ENCODE measurements at places on chromosomes 4 and X. TPM values are rescaled to one million over a fixed set of nuclear protein-coding genes. Genes with fewer than 3 reads are reported as not detected.

DNA sequence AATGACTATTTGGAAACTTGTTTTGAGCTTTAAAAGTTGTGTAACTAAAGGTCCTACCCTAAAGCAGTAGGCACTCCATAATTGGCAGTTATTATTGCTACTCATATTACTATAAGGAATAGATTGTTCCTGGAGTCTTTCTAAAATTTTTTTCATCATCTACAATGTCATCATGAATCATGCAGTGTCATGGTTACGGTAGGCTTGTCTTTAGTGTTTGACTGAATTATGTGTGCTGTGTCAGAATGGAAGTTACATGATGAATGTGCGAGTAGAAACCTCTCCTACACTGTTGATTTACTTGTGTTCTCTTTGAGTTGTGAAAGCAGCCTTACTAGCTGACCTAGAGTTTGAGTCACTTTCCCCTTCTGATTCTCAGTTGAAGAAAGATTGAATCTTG lies 1099.9 kb downstream of the RAPGEF2 start:
- no peak for DNase-seq

DNA sequence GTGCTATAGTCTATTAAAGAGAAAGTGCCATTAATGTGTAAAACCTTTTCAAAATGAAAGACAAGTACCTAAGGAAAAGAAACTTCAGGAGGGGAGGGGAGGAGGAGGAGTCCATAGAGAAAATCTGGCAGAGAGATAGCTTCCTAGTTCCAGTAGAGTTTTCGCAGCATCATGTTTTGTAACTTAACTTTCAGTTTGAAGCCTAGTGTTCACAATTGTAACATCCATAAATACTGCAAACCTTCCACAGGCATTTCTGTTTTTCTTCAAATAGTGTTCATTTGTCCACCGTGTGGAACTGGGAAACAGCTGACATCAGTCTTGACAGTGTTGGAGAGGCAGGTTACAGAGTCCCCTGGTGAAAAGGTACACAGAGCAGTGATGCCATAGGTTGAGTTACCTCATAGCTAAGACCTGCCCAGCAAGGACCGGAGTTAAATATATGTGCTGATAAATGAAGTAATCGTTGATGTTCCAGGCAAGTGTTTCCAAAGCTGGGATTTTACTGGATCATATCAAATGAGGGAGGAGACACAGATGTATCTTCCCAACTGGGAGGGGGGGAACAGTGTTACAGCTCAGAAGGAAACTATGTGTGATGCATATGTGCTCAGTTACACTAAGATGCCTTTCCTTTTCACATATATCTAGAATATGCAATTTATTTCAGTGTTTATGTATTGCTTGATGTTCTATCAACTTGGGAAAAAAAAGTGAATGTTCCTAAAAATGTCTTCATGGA lies 369.5 kb upstream of the FAM241A start:
- no peak for DNase-seq

DNA sequence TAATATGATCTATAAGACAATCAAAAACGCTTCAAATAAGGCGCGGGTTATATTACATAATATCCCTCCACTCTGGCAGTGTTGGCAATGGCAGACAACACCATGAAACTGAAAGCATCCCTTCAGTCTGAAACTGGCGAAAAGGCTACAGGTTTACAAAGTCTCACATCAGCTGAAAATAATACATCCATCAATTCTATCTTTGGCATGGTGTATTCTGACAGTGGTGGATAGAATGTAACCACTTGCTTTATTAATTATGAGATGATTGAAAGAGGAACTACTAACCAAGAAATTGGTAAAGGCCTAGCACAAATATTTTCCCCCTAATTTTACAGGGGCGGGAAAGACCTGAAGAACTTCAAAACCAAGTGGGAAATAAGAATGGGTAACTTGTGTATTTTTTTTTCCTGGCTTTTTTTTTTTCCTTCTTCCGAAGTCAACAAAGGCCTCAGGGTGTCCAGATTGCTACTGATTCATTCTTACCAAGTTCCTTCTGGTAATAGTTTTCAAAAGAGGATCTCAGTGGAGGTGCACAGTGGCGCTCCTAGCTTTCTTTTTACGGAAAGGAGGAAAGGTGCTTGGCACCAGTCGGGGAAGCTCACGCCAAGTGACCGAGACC lies 728 bp downstream of the UBA6 start:
- DNase-seq: no peak

DNA sequence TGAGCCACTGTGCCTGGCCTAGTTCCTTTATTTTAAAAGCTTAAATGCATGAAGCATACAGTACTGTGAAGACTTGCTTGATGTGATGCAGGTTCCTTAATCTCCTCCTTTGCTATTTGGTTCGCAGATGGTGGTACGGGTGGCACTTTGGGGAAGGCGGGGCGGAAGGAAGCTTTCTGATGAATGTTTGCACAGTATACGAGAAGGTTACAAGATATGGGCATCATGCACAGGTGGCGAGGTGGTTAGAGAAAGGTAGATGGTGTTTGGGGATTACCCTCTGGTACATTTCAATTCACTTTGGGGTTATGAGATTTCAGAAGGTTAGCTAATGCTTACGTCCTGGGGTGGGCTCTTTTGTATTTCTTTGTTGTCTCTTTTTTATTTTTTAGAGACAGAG lies 17.2 kb downstream of the RHOH start:
- DNase-seq: no peak

DNA sequence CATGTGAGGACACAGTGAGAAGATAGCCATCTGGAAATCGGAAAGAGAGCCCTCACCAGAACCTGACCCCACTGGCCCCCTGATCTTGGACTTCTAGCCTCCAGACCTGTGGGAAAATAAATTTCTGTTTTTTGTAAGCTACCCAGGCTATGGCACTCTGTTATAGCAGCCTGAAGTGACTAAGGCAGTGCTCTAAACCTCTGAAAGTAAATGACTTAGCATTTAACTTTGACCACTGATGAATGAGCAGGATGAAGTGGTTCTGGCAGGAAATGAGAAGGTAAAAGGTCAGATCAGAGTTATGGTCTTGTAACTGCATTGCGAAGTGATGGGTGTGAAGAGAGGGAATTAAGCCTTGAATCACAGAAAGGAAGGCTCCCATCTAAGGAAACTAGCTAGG lies 17.0 kb downstream of the GPAT3 start:
- no peak for DNase-seq

GRCh38 chr4:109672169-109672930 lies 30.9 kb downstream of the CASP6 start:
- DNase-seq: no peak

DNA sequence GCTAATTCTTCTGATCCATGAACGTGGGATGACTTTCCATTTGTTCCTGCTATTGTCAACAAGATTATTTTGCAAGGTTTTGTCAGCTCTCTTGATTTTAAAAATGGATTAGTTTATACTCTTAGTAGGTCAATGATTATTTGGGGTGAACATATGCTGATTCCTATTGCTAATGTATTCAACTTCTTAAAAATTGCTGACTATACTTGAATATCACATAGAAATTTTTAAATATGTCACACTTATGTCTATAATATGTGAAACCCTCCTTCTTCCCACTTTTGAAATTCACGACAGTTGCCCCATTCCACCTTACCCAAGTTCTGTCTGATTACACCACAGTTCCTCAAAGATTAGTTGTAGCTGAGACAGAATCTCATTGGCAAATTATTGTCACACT lies 465.7 kb upstream of the TENM3 start:
- no peak for DNase-seq

DNA sequence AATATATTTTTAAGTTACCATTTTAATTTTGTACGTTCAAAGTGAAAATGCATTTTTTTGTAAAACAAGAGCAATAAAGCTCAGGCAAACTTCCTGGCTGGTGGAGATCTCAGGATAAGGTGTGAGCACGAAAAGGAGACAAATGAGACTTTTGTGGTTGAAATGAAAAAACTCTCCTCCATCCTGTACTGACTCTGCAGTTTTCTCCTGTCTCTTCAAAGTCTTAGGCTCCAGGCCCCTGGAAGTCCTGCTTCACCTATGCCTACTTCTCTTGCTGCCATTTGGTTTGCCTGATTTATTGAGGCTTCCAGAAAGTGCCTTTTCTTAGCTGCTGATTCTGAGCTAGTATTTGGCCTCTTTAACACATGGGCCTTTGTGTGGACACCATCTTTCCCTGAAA lies 77.7 kb downstream of the MAML3 start:
- no peak for DNase-seq

The RADX gene
- total RNA-seq: 2.1 TPM

DNA sequence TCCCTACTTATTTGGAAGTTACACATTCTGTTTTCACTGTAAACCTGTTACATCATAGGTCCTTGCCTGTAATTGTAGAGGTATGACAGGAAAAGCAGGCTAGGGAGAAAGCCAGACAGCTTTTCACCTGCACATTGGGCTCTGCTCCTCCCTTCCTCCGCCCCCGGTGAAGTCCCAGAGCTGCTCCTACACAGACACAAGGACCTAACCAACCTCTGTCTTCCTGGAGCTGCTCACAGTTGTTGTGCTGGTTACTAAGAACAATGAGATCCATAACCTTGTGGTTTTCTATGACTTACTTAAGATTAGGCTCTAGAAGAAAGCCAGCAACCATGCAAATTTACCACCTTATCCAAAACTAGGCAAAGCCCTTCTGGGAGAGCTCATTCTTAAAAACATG lies 40.0 kb downstream of the MOSPD2 start:
- DNase-seq: no peak

DNA sequence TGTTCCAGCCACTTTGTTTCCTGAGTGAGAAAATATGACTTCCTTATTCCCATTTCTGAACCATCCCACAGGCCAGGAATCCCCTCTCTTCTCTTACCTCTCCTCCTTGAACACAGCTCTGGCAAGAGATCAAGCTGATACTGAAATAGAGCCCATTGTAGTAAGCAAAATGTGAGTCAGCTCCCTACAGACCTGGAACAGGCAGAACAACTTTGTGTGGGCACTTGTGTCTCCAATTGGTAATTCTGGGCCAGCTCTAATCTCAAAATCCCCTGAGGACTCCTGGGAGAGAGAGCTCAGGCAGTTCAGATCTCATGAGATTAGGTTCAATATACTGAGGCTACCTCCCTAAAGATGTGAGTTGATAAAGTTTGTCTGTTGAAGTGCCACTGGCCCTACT lies 213.5 kb downstream of the GUCY2F start:
- DNase-seq: no peak

DNA sequence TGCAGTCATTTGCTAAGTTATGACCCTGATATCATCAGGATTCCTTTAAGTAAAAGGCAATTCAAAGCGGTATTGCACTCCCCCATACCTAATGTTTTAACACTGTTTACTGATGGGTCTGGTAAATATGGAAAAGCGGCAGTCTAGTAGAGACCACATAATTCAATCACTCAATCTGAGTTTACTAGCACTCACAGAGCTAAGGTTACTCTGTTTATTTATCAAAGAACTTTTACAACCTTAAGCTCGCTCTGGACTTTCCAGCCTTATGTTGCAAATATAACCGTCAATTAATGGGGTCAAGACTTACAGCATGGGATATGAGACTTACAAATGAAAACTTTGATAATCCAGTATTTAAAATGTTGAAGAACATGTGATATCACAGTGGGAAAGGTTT lies 124.5 kb upstream of the ZCCHC13 start:
- no peak for DNase-seq

The GPM6B gene
- 37.8 TPM for total RNA-seq

The HSFX3 gene
- not detected for total RNA-seq

DNA sequence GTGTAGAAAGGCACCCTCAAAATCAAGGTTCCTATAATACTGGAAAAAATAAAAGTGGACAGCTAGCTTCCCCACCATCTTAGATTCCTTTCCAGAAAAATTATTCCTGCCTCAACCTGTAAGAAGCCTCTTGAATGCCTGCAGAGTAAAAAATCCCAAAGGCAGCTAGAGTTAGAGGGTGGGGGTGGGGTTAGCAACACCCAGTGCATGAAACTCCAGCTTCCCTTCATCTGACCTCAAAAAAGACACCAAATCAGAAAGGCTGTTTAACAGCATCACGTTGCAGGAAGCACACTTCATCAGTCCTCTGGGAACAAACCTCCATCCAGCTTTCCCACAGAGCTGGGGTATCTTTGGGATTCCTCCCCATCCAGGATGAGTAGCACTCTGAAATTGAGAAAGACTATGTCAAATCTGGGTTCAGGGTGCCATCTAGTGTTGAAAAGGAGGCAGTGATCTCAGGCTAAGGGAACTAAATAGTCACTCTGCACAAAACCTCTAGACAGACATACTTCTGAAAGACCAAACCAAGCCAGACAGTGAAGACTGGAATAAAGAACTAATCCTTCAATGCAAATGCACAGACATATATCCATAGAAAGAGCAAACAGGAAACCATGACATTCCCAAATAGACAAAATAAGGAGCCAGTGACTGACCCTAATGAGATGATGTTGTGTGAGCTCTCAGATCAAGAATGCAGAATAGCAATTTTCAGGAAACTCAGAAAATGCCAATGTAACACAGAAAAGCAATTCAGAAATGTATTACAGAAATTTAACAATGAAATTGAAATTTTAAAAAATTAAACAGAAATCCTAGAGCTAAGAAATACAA lies 97.9 kb downstream of the ARHGEF9 start:
- no peak for DNase-seq

DNA sequence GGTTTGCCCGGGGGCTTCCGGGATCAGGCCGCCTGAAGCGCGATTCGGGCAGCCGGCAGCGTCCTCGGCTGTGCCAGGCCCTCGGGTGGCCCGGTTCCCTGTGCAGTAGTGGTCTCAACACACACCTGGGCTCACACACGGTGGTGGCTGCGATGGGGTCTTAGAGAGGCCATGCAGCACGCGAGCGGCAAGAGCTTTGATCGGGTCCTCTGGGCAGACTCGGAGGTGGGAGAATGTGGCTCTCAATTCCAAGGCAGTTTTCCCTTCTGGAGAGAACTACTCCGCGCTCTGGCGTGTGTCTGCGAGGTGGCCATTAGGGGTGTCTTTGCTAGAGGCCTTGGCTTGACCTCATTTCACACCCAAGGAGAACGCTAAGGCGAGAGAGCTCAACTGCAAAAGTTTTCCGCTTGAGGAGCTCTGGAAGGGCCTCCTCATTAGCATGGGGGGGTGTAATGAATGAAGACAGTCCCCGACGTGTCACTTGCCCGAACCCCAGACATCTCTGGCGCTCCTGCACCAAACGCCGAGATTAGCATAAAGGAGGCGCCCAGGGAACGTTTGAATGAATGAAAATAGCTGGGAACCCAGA lies 771 bp upstream of the RBPJ start:
- DNase-seq: no peak

The RAB9B gene
- 11.6 TPM for total RNA-seq

The MUC7 gene
- not detected for total RNA-seq
